ENCODE measurements at places on chromosomes 2 and 18.

- DNase-seq, result no peak
Measured at GRCh38 chr2:98020516-98020915, 24.8 kb upstream of the TMEM131 start.

- no peak for DNase-seq
Measured at GRCh38 chr18:45666006-45666405, 50.7 kb downstream of the SLC14A2 start.

DNA sequence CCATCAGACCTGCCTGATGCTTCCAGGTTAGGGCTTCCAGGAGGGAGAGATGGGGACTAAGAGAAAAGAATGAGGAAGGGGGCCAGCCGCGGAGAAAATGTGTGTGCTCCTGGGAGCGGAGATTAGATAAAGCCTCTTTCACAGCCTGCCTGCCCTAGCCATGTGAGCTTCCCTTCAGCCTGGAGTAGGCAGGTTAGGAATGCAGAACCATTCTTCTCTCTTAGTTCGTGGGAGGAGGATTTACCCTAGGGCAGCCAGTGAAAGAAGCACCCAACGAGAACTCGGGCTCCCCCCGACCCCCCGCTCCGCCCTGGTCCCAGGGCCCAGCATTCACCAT is 36.1 kb downstream of the POMC start:
- no peak for DNase-seq

DNA sequence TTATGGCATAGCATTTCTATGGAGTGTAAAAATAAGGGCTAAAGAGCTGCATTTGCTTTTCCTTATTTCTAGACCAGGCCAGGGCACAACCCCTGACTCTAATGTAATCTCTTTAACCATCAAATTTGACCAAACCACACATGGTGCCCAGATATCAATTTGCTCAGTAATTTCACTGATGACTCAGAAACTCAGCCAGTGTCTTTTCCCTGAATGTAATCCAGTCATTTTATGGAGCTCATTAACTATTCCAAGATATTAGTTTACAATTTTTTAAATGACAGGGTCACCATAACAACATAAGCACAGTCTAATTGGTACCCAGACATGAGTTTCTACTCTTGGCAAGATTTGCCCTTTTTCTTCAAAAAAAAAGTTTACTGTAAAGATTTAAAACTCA is 270.8 kb upstream of the AGAP1 start:
- no peak for DNase-seq

All from activated CD4-positive, alpha-beta T cell treated with anti-CD3 and anti-CD28 coated beads, Interleukin-2, Interleukin-4, amounts not matched to agents 100 ng/mL and 50 ng/mL, durations not matched to agents 16 hours and 8 hours (primary cell).